Stimulated activated CD8-positive, alpha-beta memory T cell treated with anti-CD3 and anti-CD28 coated beads, Interleukin-4, amount 100 ng/mL, for 4 hours (primary cell): ENCODE measurements at places on chromosomes 11 and 22.
A peak's percentile ranks its signal among the peaks of the same experiment; 100 is the strongest.

DNA sequence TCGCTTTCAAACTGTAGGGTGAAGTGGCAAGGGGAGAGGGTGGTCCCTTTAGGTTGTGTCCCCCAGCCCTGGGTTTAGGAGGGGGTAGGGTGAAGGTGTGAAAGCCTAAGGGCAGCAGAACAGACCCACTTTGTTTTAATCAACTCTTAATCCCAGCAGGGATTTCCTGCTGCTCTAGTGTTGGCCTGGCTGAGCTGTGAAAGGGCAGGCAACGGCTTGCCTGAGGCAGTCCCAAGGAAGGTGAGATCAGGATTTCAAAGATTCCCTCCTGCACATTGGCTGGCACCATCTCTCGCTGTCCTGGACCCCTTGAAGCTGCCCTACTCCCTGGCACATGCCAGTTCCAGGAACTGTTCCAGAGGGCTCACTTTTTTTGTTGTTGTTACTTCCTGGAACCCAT is 221.3 kb downstream of the INSC start:
- no peak for DNase-seq

DNA sequence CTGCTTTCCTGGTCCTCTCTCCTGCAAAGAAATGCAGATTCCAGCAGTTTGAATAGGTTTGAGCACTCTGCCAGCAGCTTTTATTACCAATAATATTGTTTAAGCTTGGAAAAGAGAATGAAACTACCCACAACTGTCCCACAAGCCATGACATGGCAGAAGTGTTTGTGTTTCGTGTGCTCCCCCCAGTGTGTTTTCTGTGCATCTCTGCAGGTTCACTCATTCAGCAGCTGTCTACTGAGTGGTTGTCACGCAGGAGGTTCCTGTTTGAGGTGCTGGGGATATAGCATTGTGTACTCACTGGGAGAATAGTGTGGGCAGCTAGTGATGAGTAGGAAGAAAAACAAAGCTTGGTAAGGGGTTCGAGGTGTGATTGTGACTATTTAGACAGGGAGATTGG is 55.3 kb upstream of the SUSD2 start:
- no peak for DNase-seq

- no peak for DNase-seq
These were observed 17.5 kb upstream of the SMIM38 start for GRCh38 chr11:69138265-69138664.

DNA sequence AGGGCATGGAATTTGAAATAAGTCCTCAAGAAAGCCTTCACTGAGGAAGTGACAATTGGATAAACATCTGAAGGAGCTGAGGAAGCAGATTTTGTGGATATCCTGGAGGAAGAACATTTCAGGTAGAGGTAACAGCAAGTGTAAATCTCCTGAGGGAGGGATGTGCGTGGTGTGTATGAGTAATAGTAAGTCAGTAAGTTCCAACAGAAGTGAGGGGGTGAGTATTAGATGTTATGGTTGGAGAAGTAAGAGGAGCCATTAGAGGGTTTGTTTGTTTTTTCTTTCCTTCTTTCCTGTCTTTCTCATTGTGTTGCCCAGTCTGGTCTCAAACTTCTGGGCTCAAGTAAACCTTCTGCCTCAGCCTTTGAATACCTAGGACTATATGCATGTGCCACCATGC is 29.0 kb downstream of the ANKRD42 start:
- DNase-seq = no peak

GRCh38 chr11:1138097-1138496 is 19.7 kb upstream of the MUC5AC start:
- DNase-seq = no peak

GRCh38 chr11:128757235-128757711 is 63.4 kb downstream of the FLI1 start:
- peak; percentile 24 for DNase-seq

- no peak for DNase-seq
These were observed 11.8 kb upstream of the RAPSN start for GRCh38 chr11:47460571-47461235.

- no peak for DNase-seq
These were observed 6.9 kb upstream of the SORL1 start for GRCh38 chr11:121445071-121445768.

- DNase-seq = no peak
These were observed 42.8 kb downstream of the PACS1 start for GRCh38 chr11:66112601-66113499.

GRCh38 chr11:23359297-23359696 is 499.0 kb upstream of the CCDC179 start:
- DNase-seq = no peak

GRCh38 chr11:123196060-123196714 is 1.1 kb upstream of the CLMP start:
- DNase-seq = no peak

- no peak for DNase-seq
These were observed 12.0 kb upstream of the ANO3 start for GRCh38 chr11:26319906-26320305.

DNA sequence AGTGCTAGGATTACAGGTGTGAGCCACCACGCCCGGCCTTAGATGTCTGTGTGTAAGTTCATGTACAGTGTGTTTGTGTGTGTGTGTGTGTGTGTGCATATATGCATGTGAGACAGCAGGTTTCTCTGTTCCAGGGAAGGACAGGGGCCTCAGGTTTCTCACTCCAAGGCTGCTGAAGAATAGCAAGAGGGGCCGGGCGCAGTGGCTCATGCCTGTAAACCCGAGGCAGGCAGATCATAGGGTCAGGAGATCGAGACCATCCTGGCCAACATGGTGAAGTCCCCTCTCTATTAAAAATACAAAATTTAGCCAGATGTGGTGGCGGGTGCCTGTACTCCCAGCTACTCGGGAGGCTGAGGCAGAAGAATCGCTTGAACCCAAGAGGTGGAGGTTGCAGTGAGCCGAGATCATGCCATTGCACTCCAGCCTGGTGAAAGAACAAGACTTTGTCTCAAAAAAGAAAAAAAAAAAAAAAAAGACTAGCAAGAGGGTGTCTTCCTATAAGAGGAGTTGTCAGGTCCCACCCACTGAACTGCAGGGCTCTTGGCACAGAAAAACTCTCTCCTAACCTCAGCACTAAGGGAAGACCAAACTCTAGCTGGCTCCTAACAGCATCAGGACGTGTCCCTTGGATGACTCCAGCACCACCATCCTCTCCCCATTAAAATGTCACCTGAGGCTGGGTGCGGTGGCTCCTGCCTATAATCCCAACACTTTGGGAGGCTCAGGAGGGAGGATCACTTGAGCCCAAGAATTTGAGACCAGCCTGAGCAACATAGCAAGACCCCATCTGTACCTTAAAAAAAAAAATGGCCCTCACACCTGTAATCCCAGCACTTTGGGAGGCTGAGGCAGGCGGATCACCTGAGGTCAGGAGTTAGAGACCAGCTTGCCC is 40.0 kb downstream of the TST start:
- DNase-seq = no peak

DNA sequence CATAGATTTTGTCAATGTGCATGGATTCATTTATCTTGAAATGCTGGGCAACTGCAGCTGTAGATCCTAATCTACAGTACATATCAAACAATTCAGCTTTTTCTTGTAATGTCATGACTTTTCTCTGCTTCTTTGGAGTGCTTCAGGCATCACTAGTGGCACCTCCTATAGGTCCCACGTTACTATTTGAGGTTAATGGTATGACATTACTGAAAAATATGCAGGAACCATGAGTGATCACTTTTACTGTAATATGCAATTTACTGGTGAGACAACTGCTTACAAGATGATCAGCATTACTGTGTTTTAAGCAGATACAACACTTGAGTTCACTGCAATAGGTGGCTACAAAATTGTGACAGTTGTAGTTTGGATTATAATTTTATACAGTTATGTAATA is 3.0 kb downstream of the CENATAC start:
- no peak for DNase-seq

GRCh38 chr22:48588878-48589450 is 1238.7 kb downstream of the BRD1 start:
- no peak for DNase-seq

DNA sequence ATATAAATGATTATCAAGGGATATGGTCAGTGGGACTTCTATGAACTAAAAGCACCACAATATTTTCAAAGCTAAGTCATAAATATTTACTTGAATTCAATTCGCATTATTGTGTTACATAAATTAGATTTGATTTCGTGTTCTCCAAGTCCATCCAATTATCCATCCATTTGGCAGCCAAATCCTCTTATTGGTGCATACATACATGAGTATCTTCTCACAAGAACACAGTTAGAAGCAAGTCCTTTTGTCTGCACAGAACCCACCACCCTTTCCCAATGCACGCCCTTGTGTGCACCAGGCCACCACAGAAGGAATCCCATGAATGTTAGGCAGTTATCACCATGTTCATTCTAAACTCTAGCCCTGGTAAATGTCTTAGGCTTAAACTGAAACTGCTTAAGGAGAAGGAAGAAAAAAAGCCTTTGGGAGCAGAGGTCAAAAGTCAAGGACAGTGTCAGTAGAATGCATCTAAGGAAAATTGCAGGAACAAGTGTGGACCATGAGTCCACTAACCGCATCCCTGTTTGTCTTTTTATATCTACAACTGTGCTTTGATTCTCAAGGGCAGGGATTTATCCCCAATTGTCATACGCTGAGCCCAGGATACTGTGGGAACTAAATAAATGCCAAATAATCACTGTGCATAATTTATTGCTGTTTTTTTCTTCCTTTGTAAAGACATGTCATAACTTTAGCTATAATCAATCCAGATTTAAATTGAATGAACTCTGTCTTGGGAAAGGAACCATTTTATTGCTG is 108.2 kb upstream of the DDI1 start:
- DNase-seq = no peak

GRCh38 chr22:25370322-25370721 is 150.9 kb downstream of the CRYBB2 start:
- DNase-seq = no peak

DNA sequence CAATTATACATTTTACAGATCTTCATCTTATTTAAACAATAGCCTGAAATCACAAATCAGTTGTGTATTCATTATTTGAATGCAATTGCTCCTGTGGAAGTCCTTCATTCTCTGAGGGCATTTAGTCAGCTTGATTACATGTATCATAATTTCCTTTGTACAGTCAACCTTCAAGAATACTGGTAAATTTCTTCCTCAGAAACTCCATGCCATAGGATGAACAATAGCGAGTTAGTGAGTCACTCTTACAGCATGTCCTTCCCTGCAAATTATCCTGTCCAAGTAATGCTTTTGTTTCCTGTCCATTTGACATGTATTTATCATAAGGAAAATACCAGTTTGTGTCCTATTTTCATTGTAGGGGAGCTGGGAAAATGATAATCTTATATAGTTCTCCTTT is 3.8 kb downstream of the OR10S1 start:
- no peak for DNase-seq

- no peak for DNase-seq
These were observed 63.1 kb downstream of the RAB30 start for GRCh38 chr11:83008581-83008923.

DNA sequence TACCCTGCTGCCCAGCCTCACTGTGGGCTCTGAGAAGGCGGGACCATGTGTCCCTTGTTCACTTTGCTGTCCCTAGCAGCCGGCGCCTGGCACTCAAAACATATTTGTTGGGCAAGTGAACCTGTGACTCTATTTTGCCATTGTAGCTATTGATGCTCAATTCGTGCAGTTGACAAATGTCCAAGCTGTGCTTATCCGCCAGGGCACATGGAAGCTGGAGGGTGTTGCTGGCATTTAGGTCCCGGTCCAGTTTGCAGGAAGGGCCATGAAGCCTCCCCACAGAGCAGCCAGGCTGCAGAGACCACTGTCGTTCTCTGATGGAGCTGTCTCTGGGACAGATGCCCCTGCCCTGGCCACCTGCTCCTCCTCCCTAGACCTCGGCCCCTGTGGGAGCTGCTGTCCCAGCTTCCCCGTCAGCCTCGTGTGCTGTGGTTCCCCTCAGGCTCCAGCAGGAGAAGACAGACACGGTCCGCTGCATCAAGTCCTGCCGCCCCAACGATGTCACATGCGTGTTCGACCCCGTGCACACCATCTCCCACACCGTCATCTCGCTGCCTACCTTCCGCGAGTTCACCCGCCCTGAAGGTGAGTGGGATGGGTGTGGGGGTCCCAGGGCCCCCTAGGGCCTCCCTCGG is 71.5 kb downstream of the FBLN1 start:
- DNase-seq = no peak

GRCh38 chr11:116148056-116148455 is 624.7 kb downstream of the BUD13 start:
- DNase-seq = no peak

DNA sequence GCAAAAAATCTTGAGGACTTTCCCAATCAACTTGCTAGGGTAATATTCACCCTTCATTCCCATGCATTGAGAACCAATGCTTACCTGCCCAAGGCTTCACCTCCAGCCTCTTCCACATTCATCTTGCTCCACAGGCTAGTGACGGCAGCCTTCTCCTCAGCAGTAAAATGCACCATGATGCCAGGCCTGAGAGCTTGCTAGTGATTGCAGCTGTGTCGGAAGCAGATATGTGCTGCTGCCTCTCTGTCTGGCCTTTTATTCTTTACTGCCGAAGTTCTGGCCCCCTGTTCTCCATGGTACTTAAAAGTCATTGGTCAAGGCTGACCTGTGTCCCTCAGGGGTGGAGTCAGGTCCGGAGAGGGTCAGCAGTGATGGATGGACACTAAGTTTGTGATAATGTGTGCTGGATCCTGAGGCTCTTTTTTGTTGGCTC is at the start of gene HBE1:
HBE1 (minus strand) TSS at position 231 of the 433 bp plus-strand sequence; CDS start at position 176, 55 bp downstream.
- no peak for DNase-seq

DNA sequence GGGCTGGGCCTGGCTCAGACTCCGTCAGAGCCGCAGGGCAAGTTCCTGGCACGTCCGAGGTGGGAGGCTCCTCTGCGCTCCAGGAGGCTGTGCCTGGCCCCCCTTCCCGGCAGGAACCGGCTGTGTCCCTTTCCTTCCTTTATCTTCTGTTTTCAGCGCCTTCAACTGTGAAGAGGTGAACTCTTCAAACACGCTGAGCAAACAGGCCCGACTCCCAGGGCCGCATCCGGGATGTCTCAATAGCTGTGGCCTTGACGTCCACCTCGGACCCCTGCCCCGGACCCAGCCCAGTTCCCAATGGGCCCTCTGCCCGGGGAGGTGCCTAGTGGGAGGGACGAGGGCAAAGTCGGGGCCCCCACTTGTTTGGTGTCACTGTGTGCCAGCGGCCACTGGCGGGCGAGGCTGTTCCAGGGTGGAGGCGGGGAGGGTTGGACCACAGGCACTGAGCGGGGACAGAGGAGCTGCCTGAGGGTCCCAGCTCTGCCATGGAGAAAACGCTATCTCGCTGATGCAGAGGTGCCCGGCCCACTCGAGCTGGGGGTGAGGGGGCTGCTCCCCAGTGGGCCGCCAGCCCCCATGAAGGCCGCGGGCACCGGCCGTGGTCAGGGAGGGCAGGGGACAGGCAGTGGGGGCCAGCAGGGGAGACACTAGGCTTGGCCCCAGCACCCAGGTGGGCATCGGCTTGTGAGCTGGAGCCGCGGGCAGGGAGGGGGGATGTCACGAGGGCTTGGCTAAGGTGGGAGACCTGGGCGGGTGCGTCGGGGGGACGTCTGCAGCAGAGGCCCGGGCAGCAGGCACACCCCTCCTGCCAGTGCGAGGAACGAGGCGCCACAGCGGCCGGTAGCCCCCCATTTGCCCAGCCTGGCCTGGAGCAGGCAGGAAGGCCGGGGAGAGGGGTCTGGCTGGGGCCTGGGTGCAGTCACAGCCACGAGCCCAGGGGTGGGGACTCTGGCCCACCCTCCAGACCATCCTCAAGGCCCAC is 2.7 kb upstream of the MUC5B start:
- no peak for DNase-seq
